NCI-H1092 (cell line): ENCODE measurements at places on chromosomes 7 and 10.

GRCh38 chr10:97991871-97992270 is 38.5 kb downstream of the CRTAC1 start:
- DNase-seq: no peak

GRCh38 chr7:89994483-89994882 is 159.8 kb upstream of the STEAP1 start:
- DNase-seq: no peak

GRCh38 chr10:63603709-63604445 is 82.7 kb downstream of the REEP3 start:
- no peak for DNase-seq

DNA sequence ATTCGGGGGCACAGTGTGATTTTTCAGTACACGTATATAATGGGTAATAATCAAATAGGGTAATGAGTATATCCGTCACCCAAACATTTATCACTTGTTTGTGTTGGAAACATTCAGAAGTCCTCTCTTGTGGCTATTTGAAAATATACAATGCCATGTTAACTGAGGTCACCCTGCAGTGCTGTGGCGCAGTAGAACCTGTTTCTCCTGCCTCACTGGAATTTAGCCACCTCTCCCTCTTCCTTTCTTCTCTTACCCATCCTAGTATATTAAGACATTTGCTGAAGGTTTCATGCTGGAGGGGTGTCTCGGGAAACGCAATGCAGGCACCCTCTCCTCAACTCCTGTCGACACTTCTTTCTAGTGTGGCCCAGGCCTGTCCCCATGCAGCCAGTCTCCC is 425.3 kb upstream of the MKI67 start:
- DNase-seq: no peak

GRCh38 chr10:56231436-56231835 is 129.6 kb downstream of the ZWINT start:
- DNase-seq: no peak

DNA sequence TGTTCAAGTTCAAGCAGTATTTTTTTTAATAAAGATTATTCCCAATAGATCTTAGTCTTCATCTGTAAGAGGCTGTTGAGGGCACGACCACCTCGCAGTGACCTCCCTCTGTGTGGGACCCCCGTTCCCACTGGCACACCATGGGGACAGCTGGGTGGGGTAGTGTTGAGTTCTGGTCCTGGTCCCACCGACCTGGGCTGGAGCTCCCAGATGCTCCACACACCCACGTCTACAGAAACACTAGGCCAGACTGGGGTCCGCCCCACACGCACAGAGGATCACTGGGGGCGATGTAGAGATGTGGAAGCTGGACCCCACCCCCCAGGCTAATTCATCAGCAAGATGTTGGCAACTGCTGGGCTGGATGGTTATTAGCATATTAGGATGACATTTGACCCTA is 623.6 kb downstream of the PTPRN2 start:
- no peak for DNase-seq

GRCh38 chr10:123136806-123137642 is 1.3 kb downstream of the HMX3 start:
- DNase-seq: no peak

GRCh38 chr10:90289037-90289436 is 568.8 kb downstream of the HTR7 start:
- no peak for DNase-seq

DNA sequence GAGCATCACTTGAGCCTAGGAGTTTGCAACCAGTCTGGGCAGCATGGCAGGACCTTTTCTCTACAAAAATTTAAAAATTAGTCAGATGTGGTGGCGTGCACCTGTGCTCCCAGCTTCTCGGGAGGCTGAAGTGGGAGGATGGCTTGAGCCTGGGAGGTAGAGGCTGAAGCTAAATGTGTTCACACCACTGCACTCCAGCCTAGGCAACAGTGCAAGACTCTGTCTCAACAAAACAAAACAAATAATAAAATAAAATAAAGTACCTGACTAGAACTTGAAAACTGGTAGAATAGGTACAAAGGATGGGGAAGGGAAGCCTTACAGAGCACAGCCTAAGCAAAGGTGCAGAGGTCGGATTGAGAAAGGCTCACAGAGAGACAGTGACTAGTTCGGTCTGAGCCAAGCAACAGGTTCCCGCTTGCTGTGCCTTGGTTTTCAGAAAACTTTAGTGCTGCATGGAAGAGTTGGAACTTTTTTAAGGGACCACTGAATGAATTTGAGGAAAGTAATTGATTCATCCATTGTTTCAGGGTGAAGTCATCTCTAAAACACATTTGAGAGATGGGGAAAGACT is 100.1 kb upstream of the STK17A start:
- DNase-seq: no peak

GRCh38 chr7:27185854-27186667 is 1.0 kb upstream of the HOXA11 start:
- no peak for DNase-seq

DNA sequence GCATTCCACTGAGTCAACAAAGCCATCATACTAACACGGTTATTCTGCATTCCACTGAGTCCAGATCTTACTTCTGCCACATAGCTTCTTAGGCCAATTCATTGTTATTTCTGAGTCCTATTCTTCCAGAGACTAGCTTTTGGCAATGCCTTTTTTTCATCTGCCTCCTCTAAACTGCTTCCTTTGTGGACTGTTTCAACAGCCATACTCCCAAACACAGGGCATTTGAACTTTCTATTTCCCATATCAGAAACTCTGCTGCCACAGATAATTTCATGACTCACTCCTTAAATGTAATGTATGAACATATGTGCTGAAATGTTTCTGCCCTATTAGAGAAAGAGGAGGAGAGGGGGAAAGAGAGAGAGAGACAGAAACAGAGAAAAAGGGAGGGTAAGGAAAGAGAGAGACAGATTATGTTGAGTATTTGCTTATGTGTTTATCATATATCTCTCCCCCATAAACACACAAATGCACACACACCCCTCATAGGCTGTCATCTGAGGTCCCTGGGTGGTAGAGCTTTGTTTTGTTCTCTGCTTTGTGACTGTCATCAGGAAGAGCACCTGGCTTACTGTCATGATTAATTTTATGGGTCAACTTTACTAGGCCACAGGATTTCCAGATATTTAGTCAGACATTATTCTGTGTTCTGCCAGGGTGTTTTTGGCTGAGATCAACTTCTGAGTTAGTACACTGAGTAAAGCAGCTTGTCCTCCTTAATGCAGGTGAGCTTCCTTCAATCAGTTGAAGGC is 308.0 kb upstream of the KCND2 start:
- DNase-seq: no peak

DNA sequence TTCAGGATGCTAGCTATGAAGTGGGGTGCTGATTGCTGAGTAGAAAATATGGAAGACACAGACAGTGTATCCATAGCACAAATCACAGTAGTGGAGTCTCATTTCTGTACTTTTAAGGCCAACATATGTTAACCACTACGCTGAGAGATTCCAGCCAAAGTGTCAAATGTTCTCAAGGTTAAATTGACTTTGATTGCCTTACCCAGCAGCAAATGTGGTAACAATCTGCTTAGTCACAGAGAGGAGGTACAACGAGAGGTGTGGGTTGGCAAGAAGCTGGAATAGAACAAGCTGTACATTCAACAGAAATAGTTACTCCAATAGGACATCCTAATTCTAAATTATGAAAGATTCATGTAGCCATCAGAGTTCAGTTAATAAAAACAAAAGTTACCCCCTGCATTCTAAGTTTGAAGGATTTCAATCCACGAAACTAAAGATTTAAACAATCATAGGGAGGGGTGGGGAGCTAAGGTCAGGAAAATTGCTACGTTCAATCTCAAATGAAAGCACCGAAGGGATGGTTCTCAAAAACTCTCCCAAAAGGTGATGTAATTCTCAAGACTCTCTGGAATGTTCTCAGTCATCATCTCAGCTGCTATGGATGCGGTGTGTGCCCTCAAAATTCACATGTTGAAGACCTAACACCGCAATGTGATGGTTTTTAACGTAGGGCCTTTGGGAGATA is 137.0 kb downstream of the ETV1 start:
- DNase-seq: no peak

GRCh38 chr7:114212721-114213429 is 201.7 kb upstream of the FOXP2 start:
- no peak for DNase-seq

DNA sequence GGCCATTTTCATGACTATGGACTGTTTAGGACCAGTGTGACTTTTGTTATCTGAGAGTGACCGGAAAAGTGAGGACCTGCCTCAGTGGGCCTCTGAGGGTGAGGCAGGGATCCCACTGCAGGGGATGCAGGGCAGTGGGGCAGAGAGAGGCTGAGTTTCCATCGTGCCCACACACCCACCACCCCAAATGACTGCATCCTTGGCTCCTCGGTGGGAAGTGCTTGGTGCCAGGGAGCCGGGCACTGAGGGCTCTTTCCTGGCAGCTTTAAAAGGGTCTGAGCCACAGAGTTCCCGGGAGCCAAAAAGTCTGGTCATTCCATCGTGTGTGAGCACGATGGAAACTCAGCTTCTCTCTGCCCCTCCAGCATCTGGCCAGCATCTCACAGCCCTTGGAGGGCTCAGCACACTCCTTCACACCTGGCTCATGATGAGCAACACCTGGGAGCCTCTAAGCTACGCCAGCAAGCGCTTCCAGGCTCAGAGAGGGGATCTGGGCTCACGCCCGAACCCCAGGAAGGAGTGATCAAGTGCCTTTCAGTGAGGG is 59.1 kb downstream of the RAMP3 start:
- DNase-seq: no peak

DNA sequence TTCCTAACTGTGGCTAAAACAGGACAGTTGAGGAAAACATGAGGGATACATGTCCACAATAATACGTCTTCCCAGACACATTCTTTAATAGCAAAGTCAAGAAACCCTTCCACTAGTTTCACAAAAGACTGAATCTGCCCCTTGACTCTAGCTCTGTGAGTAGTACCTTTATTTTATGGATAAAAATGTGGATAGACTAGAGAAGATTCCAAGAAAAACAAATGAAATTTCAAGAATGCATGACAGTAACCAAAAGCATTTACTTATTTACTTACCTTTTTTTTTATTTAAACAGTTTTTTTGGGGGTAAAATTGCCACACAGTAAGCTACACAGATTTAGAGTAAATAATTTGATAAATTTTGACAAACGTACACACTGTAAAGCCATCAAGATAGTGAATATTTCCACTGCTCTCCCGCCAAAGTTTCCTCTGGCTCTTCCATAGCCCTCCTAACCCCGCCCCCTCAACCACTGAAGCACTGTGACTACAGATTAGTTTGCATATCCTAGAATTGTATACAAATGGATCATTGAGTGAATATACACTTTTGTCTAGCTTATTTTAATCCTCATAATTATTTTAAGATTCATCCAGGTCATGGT is 420.4 kb upstream of the ZMIZ1 start:
- no peak for DNase-seq

DNA sequence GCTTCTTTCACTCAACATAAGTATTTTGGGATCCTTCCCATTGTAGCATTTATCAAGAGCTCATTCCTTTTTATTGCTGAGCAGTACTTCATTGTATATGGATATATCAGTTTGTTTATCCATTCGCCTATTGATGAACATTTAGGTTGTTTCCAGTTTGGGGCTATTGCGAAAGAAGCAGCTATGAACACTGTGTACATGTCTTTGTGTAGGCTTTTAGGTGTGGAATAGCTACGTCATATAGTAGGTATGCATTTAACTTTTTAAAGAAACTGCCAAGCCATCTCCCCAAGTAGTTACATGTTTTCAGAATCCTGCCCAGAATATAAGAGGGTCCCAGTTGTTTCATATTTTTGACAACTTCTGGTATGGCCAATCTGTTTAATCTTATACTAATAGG is 468.1 kb downstream of the IPMK start:
- no peak for DNase-seq

GRCh38 chr10:3741688-3742461 is 43.1 kb downstream of the KLF6 start:
- DNase-seq: no peak
